ENCODE measurements at places on chromosomes 3 and 15.

GRCh38 chr15:66865622-66866611 lies 163.9 kb downstream of the SMAD6 start:
- no peak for DNase-seq

GRCh38 chr3:16834214-16834613 lies 50.5 kb upstream of the PLCL2 start:
- DNase-seq = no peak

GRCh38 chr3:184727357-184728009 lies 15.6 kb upstream of the MAGEF1 start:
- DNase-seq = peak; percentile 70

- DNase-seq = no peak
Observed at GRCh38 chr3:155210736-155211135, 82.7 kb downstream of the STRIT1 start.

GRCh38 chr3:75110741-75111140 lies 496.3 kb upstream of the CNTN3 start:
- no peak for DNase-seq

DNA sequence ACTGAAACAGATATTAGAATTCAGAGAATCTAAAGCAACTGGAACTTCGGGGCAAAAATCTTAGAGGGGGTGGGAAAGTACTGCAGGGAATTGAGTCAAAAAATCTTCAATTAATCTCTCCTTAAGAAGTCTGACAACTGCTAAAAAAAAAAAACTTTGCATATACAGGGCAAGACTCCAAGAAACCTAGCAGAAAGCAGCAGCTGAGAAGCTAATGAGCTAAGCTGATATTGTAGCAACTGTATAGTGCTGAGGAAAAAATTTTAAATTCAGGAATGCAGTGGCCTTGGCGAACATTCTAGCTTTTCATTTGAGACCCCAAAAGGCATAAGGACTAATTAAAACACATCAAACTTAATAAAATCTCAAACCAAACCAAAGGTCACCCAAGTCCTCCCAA lies 113.6 kb downstream of the SCAPER start:
- DNase-seq = no peak

DNA sequence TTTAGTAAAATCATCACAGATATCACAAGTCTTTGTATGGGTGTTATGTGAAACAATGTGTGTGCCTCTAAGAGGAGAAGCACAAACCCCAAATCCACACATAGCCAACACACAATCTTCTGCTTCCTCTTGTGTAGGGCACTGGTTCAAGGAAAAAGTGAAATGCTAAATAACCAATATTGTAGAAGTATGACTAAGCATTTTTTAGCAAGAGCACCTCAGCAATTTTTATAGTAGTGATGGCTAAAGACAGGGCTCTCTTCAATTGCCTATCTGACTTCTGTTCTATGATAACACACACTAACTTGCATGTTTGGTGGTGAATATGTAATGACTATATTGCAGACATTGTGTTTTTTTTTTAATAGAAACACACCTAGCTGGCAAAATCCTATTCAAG lies 997.9 kb upstream of the ALCAM start:
- no peak for DNase-seq

- no peak for DNase-seq
Observed at GRCh38 chr3:55675478-55675877, 188.4 kb upstream of the WNT5A start.

DNA sequence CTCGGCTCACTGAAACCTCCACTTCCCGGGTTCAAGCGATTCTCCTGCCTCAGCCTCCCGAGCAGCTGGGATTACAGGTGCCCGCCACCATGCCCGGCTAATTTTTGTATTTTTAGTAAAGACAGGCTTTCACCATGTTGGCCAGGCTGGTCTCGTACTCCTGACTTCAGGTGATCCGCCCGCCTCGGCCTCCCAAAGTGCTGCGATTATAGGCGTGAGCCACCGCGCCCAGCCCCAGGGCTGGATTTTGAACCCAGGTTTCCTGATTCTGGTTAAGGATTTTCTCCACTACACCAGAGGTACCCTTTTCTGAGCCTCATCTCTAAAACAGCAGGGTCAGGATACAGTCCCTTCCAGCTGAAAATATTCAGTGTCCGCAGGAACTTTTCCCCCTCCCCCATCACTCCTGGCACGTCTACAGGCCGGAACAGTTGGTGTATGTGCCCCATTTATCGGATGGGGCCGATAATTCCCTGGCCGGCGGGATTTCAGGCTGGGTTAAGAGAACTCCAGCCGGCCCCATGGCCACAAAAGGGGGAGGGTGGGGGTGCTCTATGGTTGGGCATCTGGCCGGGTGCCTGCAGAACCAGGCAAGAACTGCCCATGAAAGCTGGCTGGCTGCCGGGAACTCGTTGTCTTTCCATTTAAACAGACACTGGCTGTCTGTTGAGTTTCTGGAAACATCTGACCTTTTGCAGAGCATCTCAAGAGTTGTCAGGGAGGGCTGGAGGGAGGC lies 26.8 kb upstream of the SEMA4B start:
- no peak for DNase-seq

DNA sequence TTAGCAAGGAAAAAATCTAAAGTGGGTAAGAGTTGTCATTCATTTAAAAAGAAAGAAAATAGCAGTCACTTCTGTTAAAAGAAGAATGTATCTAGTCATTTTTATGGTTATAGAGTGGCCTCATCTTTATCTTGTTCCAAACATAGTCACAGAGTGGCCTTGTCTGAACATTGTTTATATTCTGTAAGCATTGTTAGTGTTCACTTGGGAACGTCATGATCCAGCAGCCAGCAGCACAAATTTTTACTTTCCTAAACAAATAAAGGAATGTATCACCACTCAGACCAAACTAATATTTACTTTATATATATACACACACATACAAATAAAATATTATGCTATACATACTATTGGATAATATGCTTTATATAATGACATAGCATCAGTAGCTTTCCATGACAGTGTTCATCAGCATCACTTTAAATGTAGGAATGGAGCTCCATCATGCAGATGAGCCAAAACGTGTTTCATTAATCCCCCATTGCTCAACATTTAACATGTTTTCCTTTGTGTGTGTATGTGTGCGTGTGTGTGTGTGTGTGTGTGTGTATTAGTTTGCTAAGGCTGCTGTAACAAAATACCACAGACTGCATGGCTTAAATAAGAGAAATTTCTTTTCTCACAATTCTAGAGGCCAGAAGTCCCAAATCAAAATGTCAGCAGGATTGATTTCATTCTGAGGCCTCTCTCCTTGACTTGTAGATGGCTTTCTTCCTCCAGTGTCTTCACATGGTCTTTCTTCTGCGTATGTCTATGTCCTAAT lies 39.6 kb upstream of the GYG1 start:
- no peak for DNase-seq

GRCh38 chr3:24338409-24339130 lies 156.1 kb downstream of the THRB start:
- DNase-seq = no peak

- DNase-seq = no peak
Observed at GRCh38 chr3:44184319-44184953, 57.2 kb upstream of the TOPAZ1 start.

GRCh38 chr3:124498891-124499290 lies 231.4 kb upstream of the UMPS start:
- DNase-seq = no peak

- no peak for DNase-seq
Observed at GRCh38 chr15:68364028-68364659, 67.8 kb downstream of the ITGA11 start.

GRCh38 chr3:169636928-169637327 lies 26.6 kb downstream of the MECOM start:
- no peak for DNase-seq

DNA sequence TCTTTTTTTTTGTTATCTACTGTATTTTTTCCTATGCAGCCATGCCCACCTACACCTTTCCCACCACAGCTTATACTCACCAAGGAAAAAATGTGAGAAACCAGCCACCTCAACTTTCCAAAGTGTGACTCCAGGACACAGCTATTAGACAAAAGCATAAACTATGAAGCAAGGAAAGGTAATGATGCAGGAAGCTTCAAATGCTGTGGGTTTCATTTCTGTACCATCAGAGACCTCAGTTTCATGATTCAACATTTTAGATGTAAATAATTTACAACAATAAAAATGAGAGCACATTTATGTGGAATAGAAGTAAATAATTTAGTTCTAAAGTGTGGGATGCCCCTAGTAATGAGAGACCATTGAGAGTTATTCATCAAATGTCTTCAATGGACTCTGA lies 115.1 kb downstream of the CDIN1 start:
- DNase-seq = no peak

DNA sequence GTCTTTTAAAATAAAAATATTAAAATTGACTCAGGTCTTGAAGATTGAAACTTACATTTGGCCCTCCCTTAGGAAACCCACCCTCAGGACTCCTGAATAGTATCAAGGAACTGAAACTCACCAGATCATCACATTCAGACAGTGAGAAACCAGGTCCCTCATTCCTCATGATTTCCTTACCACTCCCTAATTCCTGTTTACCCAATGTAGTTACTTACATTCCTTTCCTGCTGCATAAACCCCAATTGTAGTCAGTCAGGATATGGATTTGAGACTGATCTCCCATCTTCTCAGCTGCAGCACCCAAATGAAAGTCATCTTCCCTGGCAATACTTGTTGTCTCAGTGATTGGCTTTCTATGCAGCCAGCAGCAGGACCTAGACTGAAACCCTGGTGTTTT lies 8.6 kb downstream of the ATP13A4 start:
- DNase-seq = no peak

GRCh38 chr3:42033741-42034140 lies 57.4 kb upstream of the TRAK1 start:
- DNase-seq = no peak

- DNase-seq = peak; percentile 15
Observed at GRCh38 chr3:73056014-73056844, 5.2 kb upstream of the EBLN2 start.

DNA sequence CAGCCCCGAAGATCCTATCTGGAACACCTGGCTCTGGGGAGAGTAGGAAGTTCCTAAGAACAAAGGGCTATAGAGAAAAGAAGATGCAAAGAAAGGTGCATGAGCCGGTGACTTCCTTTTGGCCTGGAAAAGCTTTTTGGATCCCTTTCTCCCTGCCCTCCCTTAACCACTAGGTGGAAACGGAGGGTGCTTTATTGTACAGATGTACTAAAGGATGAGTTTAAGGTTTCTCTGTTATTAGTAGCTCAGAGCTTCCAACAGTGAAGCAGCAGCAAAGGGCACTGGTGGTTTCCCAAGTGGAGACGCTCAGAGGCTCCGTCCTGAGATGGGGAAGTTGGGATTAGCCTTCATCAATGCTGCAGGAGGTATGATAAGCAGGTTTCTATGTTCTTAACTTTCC lies 5.9 kb upstream of the ADGRG7 start:
- peak; percentile 38 for DNase-seq

DNA sequence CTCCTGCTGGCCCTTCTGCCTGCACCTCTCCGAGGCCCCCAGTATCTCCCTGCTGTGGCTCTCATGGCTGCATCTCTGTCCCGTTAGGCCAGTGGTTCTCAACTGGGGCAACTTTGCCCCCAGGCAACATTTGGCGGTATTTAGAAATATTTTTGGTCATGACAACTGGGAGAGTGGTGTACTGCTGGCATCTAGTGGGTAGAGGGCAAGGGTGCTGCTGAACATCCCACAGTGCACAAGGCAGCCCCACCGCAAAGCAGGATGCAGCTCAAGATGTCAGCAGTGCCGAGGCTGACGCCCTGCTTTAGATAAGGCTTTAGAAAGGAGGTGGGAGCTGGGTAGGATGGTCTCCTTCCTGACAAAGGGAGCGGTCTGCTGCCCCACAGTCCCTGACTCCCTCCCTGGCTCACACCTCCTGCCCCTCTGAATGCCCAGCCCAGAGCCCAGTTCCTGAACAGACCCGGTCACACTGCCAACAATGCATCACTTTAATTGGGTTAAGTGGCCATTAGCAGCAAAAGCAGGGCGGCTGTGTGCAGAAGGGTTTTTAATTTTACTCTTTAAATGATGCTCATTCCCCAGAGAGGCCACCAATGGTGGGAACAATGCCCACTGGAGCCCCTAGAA lies 68.8 kb upstream of the TMEM115 start:
- peak; percentile 10 for DNase-seq

DNA sequence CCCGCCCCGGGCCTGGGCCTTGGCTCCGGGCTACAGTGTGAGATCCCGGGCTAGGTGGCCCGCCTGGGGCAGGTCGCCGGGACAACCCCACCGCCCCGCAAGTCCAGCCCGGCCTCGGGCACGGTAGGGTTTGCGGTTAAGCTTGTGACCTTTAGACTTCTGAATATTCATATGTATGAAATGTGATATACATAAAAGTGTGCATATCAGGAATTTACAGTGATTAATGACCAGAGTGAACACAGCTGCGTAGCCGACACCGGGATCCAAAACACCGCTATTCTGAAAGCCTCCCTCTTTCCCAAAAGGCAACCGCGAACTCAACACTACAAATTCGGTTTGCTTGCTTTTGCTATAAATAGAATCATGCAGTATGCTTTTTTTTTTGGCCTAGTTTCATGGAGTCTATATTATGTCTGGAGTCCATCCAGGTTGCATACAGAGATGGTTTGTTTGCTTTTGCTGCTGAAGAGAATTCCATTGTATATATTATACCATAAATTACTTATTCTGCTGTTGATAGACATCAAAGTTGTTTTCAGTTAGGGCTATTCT lies 636 bp upstream of the SNRPA1 start:
- no peak for DNase-seq

DNA sequence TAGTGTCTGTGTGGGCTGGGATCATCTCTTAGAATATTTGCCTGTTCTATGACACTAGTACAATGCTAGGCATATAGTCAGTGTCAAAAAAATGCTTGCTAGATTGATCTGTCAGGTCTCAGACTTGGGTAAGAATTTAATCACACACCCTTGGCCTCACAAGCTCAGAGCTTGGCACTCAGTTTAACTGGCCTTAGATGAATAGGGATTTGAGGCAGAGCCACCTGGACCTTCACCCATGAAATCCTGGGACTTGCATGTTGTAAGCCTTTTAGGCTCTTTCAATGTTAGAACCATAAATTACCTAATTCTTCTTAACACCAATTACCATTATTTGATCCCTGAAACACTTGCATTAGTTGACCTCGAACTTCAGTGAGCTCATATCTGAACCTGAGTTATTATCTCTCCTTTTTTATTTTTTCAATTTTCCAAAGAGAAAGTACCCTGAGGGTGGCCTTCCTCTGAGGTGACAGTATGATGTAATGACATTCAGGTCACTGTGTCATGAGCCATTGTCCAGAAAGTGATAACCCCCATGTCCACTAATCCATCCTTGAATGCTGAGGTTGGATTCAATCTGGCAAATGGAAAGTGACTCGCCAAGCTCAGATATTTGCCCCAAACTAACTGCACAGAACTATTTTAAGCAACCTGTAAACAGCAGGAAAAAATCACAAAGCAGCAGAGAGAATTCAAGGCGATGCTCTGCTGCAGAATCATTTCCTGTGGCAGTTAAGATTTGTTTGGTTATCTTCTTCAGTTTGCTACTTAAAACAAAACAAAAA lies 615.2 kb upstream of the NR2F2 start:
- DNase-seq = no peak

DNA sequence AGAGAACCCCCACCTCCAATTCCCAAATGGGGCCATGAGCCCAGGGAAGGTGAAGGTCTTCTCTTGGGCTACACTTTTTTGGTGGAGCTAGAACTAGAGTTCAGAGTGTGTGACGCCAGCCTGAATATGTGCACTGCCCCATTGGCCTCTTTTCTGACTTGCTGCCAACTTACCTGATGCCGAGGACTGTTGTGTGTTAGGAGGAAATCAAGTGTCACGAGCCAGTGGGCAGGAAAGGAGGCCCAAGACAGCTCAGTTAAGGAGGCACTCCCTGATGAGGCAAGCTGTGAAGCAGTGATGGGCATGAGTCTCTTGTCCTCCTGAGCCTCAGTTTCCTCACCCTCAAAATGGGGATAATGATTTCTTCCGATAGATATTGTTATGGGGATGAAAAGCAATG lies 107.8 kb downstream of the ANP32A start:
- DNase-seq = no peak
